ENCODE measurements at places on chromosomes 16 and 17.

- DNase-seq: no peak
These were observed 94.9 kb downstream of the RBFOX3 start for GRCh38 chr17:79515646-79516571.

DNA sequence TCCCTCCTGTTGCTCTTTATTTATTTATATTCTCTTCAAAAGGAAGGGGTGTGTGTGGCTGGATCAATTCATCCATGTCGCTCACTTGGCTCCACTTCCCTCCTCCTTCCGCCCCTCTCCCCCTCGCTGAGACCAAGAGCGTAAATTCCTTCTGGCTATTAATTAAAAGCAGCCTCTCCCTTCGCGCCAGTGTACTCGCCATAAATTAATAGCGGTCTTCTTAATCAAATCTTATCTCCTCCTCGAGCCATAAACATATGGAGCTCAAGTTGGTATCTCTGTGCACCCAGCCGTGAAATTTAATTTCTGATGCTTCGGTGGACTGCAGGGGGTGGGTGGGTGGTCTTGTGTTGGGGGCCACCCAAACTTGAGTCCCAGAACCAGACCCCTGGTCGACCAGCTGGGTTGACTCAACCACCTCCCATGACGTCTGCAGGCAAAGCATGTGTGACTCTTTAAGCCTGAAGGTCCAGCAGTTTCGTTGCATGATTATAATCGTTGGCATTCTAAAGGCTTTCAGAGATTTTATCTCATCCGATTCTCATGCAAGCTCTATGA, 57.9 kb downstream of the SDK2 start:
- no peak for DNase-seq

DNA sequence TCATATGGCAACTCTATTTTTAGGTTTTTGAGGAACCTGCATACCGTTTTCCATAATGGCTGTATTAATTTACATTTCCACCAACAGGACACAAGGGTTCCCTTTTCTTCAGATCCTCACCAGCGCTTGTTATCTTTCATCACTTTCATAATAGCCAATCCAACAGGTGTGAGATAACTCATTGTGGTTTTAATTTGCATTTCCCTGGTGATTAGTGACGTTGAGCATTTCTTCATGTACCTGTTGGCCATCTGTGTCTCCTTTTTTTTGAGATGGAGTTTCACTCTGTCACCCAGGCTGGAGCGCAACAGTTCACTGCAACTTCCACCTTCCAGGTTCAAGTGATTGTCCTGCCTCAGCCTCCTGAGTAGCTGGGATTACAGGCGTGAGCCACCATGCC, 36.2 kb upstream of the ABCC3 start:
- no peak for DNase-seq

DNA sequence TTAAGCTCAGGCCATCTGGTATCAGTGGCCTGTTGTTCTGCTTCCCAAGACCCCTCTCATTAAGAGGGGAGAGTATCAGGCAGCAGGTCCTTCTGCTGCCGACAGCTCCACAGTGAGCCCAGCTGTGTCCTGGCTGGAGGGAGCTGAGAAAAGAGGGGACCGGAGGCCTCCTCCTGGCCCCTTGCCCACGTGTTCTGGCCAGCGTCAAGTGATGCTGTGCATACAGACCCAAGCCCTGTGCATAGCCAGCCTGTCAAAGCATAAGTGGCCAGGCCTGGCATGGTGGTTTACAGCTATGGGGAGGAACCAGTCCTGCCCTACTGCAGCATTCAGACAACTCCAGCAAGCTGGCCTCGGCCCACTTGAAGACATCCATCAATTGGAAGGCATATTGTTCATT, 48.0 kb downstream of the ABCC6 start:
- DNase-seq: no peak

- DNase-seq: no peak
These were observed 77.7 kb downstream of the RPH3AL start for GRCh38 chr17:274902-275301.

DNA sequence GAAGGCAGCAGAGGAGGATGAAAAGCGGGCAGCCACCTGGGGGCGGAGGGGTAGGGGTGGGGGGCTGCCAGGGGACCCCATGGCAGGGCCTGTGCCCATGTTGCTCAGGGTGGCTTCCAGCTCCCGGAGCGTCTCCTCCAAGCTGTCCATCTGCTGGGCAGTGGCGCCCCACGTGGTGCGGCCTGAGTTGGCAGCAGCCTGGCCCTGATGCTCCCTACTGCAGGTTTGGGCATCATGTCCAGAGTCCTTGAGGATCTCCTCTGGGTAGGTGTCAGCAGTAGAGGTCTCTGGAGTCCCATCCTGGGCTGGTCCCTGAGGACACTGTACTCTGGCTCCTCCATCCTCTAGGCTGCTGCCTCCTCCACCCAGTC, 60.9 kb downstream of the SRCIN1 start:
- DNase-seq: no peak

DNA sequence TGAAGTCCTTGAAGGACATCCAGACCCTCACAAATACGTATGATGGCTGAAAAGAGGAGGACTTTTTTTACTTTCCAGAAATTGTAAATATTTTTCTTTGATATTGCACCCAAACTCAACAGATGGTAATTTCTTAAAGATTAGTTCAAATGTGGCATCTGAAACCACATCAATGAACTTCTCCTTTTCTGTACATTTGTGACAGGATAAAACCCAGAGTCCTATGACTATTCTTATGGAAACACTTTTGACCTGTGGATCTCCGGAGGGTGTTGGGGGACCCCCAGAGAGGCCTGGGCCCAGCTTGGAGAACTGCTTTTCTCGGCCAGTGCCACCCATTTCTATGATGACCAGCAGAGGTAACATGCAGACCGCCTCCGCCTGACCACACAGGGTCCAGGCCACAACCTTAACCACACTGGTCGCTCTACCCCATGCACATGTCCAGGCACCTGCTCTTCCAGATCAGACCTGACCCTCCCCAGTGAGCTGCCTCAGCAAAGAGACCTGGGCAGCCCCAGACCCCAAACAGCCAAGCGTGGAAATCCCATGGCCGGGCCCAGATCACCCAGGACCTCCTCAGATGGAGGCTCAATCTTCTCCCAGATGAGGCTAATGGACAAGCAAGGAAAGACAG, 22.7 kb downstream of the RPH3AL start:
- DNase-seq: no peak

DNA sequence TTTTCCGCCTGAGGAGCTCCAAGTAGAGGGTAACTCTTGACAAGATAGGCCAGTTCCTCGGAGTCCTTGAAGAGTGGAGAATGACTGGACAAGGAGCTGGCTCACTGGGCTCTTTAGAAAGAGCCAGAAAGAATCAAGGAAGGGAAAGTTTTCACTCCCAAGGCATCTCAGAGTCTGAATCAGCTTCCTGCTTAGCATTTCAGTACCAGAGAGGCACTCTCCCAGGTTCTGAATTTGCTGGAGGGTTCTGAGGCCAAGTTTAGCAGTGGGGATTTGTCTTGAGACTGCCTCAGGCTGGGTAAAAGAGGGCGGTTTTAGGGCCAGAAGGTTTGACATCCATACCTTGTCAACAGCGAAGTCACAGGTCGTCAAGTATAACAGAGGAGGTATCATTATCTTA, 25.5 kb downstream of the GP2 start:
- DNase-seq: no peak

GRCh38 chr17:37025238-37025637, 76.5 kb downstream of the AATF start:
- DNase-seq: no peak

GRCh38 chr16:49340466-49340865, 33.1 kb upstream of the C16orf78 start:
- no peak for DNase-seq

- no peak for DNase-seq
These were observed 17.4 kb downstream of the IL34 start for GRCh38 chr16:70663524-70664324.

DNA sequence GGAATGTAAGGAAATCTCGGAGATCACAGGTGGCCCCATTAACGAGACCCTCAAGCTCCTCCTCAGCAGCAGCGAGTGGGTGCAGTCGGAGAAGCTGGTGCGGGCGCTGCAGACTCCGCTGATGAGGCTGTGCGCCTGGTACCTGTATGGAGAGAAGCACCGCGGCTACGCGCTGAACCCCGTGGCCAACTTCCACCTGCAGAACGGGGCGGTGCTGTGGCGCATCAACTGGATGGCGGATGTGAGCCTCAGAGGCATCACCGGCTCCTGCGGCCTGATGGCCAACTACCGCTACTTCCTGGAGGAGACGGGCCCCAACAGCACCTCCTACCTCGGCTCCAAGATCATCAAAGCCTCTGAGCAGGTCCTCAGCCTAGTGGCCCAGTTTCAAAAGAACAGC, 16.2 kb downstream of the MLYCD start:
- no peak for DNase-seq

DNA sequence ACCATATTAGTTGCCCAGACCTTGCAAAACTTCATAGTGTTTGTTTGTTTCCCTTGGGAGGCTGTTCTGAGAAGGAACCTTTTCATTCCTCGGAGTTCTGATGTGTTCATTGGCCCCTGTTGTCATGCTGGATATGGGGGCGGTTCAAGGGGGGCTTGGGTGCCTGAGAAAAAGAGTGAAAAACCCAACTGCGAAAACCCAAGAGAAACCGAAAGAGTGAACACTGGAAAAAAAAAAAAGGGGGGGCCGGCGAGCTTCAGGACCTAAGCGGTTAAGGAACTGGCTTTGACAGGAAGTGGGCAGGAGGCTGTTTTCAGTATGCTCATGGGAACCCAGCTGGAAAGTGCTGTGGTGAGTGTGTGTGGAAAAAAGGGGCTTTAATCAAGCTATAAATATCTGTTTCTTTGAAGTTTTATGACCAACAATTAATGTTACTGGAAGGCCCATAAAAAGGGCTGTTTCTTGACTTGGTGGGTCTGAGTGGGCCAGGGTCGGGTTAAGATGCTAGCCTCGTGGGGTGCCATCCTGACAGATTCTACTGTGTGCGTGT, 510.7 kb downstream of the MAF start:
- no peak for DNase-seq
